ENCODE measurements at places on chromosomes 12 and 14.
A peak's percentile ranks its signal among the peaks of the same experiment; 100 is the strongest.

DNA sequence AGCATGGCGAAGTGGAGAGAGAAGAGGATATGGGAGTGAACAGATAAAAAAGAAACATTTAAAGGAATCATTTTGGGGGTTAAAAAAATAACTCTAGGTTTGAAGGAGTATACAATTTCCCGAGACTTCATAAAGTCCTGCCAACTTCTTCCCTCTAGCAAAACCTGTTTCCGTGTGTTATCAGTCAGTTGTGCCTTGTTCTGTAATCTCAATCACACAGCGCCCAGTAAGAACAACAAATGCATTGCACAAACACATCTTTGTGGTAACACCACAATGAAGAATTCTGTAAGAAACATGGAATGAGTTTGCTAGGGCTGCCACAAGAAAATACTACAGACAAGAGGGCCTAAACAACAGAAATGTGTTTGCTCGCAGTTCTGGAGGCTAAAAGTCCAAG, 144.7 kb upstream of the FUT8 start:
- DNase-seq, result no peak

DNA sequence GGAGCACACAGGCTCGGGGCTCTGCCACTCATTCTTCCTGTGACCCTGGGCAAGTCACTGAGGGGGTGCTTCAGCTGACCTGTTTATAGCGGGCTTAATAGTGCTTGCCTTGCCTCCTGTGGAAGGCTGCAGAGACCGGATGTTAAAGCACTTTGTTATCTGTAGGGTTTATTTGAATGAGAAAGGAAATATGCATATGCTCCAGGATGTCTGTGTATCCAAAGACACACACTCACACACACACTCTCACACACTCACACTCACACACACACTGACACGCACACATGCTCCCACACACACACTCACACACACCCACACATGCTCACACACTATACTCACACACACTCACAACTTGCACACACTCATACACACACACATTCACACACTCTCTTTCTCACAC, 56.1 kb upstream of the DDX11 start:
- DNase-seq, result no peak

DNA sequence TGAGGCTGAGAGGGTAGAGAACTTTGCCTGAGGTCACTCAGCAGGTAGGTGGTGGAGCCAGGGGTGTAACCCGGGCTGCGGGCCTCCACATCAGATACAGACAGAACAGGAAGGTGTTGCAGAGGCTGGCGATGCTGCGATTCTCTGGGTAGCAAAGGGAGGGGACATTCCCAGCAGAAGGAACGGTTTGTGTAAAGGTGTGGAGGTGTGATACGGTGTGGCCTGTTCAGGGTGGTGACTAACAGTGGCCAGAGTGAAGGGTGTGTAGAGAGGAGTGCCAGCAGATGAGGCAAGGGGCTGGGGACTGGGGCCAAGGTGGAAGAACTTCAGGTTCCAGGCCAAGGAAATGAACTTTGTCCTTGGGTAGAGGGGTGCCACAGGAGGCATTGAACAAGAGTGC, 18.2 kb upstream of the FAIM2 start:
- no peak for DNase-seq

DNA sequence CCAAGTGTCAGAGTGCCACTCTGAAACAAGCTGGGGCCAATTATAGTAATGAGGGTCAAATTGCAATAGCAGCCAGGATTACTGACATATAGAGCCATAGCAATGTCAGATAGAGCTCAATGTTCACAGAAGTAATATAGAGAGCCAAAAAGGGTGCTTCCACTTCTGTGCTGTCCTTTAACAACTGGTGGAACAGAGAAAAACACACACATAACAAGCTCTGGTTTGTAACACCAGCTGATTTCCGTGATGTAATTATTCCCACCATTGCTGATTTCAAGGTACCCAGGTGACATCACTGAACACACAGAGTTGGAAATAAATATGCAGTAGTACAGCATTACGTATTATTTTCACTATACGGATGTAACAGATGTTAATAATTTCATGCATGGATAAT, 3.0 kb upstream of the CLEC2B start:
- DNase-seq, result no peak

GRCh38 chr12:122961531-122962329, 4.5 kb downstream of the ABCB9 start:
- peak; percentile 57 for DNase-seq

- DNase-seq, result no peak
Measured at GRCh38 chr12:103373088-103373523, 122.7 kb downstream of the C12orf42 start.

DNA sequence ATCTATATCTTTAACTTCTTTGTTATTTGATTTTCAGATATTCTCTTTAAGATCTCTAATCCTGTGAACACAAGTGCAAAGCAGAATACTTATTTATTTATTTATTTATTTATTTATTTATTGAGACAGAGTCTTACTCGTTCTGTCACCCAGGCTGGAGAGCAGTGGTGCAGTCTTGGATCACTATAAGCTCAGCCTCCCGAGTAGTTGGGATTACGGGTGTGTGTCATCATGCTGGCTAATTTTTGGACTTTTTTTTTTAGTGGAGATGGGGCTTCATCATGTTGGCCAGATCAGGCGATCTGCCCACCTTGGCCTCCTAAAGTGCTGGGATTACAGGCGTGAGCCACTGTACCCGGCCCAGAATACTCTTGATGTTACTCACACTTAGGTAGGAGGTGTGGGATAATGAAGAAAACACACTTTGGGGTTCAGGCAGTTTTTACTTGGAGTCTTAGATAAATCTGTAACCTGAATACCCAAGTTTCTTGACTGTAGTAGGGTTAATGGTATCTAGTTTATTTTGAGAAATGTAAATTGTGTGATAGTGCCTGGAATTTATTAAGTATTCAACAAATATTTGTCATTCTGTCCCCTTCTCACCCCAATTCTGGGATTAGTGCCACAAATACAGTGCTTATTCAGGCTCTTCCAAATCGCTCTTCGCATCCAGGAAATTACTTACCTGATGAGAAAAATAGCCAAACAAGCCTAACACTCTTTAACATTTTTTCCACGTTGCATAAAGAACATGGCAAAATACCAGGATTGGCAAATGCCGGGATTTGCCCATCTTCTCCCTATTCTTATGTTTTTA, 33.0 kb downstream of the METAP2 start:
- no peak for DNase-seq

- no peak for DNase-seq
Measured at GRCh38 chr12:4331221-4331620, 10.2 kb downstream of the TIGAR start.

DNA sequence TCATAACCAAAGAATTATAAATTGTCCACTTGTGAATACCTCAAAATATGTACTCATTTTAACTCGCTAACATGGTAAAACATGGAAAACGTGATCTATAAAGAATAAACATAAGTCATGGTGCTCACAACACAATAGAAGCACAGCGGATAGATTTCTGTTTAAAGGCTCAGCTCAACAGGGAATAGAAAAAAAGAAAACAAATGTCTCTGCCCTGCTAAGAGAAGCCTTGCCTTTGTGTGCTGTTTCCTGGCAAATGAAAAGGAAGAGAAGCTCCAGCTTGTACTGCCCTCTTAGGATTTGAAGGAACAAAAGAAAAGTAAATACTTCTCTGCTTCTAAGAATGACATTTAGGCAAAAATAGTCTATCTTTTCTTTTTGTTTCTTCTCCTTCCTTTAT, 121.0 kb upstream of the KRR1 start:
- no peak for DNase-seq

DNA sequence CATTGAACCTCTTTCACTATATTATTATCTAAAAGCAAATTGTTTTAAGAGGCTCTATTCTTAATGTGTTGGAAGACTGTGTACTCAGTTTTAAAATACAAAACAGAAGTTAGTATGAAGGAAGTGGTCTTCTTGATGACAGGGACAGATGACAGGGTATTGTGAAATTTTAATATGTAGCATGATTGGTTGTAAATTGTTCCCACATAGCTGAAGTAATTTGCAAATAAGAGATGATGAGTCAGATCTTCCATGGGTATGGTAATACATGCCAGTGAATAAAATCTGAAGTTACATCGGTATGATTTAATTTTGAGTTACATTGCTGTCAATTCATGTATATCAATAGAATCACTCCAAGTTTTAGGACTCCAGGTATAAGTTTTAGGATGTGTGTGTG, 454.8 kb downstream of the AEBP2 start:
- DNase-seq, result no peak

- DNase-seq, result no peak
Measured at GRCh38 chr12:99020871-99021270, 375.8 kb downstream of the APAF1 start.

- no peak for DNase-seq
Measured at GRCh38 chr12:29191267-29191850, 42.3 kb downstream of the FAR2 start.

DNA sequence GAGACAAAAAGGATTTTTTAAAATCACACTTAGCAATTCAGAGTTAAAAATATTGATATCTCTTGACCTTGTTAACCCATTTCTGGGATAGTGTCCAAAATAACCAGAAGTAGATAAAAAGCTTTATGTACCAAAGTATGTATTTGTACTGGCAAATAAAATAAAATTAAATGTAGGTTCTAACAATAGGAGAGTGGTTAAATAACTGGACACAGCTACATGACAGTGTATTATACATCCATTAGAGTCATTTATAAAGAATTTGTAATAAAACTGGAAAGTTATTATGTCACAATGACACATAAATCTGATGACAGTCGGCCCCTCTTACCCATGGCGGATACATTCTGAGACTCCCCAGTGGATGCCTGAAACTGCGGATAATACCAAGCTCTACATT, 34.0 kb downstream of the BMAL2 start:
- no peak for DNase-seq

GRCh38 chr14:68225321-68225720, 405.7 kb downstream of the RAD51B start:
- DNase-seq, result no peak

DNA sequence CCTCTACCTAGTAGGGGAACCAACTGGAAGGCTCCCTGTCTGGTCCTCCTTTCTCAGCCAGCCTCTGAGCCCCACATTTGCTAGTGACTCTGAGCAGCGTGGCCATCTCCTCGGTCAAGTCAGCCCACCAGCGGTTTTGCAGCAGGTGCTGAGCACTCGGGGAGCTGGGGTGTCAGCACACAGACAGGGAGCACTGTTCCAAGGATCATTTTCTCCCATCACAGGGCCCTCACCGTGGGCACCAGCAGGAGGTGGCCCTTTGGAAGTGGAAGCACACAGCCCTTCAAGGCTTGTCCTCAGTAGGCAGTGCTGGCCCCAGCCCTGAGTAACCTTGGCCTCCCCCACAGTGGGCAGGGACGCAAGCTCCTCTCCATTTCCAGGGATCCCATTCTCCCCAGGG, 24.1 kb upstream of the EML1 start:
- DNase-seq, result no peak

- DNase-seq, result peak; percentile 22
Measured at GRCh38 chr14:96816281-96816680, 19.1 kb downstream of the VRK1 start.

GRCh38 chr12:27293463-27293862, 39.2 kb upstream of the BMAL2 start:
- no peak for DNase-seq

DNA sequence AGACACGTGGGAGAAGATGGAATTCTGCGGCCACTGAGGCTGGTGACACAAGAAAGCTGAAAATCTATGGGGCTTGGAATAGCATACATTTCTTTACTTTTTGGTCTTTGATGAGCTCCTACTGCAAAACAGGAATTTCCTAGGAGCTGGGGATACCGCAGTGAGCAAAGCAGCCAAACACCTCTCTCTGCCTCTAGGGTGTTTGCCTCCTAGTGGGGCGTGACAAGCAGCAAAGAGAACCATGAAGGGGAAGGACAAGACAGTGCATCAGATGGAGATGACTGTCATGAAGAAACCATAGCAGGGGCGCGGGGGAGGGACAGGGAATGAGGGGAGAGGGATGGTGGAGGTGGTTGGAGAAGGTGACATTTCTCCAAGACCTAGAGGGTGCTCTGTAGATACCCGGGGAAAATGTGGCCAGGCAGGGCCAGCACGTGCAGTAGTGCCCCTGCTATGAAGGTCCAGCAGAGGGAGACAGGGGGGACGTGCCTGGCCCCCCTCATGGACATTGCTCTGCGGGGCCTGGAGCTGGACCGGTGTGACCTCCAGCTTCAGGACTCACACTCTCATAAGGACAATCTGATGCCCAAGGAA, 58.6 kb downstream of the SERPINA3 start:
- DNase-seq, result no peak

GRCh38 chr14:67133595-67134441, 55.4 kb upstream of the GARIN2 start:
- DNase-seq, result no peak

- DNase-seq, result peak; percentile 21
Measured at GRCh38 chr14:50260511-50260910, 29.1 kb upstream of the SOS2 start.

DNA sequence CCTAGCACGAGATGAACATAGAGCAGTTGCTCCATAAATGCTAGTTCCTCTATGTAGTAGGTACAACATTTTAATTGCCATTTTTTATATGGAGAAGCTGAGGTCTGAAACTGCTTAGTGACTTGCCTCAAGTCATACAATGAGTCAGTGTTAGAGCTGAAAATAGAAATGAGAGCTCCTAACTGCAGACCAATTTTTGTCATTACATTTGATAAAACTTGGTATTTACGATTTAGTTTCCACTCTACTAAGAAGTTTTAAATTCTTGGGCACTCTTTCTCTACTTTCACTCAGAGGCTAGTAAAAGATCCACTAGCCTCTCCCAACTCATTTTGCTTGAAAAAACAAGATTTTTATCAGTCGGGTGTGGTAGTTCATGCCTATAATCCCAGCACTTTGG, 8.1 kb upstream of the TMED10 start:
- peak; percentile 52 for DNase-seq

GRCh38 chr12:94503619-94504018, 44.0 kb upstream of the CEP83 start:
- no peak for DNase-seq

- DNase-seq, result no peak
Measured at GRCh38 chr12:89417246-89417977, 65.1 kb upstream of the DUSP6 start.

DNA sequence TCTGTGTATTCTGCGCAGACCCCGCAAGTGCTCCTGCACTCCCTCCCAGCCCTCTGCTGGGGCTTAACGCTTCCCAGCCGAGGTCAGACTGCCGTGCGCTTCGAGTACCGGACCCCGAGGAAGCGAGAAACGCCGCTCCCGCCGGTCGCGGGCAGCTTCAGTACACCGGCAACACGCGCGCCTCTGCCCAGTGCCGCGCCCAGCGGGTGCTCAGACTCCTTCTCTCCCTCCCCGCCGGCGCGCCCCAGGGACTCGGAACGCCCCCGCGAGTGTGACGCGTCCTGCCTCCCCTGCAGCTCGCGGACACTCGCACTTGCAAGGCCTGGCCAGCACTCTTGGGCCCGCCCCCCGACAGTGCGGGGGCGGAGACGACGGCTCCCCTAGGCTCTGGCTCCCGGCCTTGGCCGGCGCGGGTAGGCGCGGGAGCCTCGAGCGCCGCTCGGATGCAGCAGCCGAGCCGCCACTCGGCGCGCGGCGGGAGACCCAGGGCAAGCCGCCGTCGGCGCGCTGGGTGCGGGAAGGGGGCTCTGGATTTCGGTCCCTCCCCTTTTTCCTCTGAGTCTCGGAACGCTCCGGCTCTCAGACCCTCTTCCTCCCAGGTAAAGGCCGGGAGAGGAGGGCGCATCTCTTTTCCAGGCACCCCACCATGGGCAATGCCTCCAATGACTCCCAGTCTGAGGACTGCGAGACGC, at the start of gene PTGER2:
Gene PTGER2 (plus strand): TSS at position 410 of the 692 bp plus-strand sequence. CDS start 237 bp downstream, at position 647.
- peak; percentile 94 for DNase-seq

Data from suppressor macrophage (primary cell).